ENCODE measurements at places on chromosomes 13 and 19. TPM values are rescaled to one million over a fixed set of nuclear protein-coding genes. Genes with fewer than 3 reads are reported as not detected.

Gene CYP4F2
- 0.15 TPM for polyA plus RNA-seq

Gene ZNF443
- polyA plus RNA-seq = 12.8 TPM

Gene CYP4F3
- polyA plus RNA-seq = 0.51 TPM

Gene PSG2
- polyA plus RNA-seq = not detected

Gene CYP2S1
- 0.54 TPM for polyA plus RNA-seq

Gene VSTM1
- not detected for polyA plus RNA-seq

Gene PSG11
- polyA plus RNA-seq = not detected

- no peak for DNase-seq
Observed at GRCh38 chr13:88651531-88651930, 980.4 kb downstream of the SLITRK5 start.

GRCh38 chr13:26663791-26664190 is 96.8 kb downstream of the GPR12 start:
- DNase-seq = peak; percentile 56

- no peak for DNase-seq
Observed at GRCh38 chr19:18906605-18907519, 10.9 kb upstream of the CERS1 start.

GRCh38 chr19:30804751-30805150 is 432.6 kb downstream of the ZNF536 start:
- no peak for DNase-seq

DNA sequence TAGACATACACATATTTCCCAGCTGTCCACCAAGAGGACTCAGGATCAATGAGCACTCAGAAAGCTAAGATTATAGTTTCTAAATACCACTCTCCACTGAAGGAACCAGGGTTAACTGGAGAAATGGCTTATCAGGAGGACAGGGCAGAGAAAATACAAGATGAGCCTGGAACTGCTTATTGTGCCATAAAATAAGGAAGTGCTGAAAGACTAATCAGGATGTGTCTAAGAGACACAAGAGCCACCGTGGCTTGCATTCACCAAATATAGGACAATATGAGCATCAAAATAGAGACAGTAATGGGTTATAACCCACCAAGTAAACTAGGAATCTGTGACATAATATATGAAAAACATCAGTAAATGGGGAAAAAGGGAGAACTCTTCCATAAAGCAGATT is 32.8 kb downstream of the KLF12 start:
- no peak for DNase-seq

- DNase-seq = no peak
Observed at GRCh38 chr13:95234242-95234641, 67.0 kb downstream of the ABCC4 start.

DNA sequence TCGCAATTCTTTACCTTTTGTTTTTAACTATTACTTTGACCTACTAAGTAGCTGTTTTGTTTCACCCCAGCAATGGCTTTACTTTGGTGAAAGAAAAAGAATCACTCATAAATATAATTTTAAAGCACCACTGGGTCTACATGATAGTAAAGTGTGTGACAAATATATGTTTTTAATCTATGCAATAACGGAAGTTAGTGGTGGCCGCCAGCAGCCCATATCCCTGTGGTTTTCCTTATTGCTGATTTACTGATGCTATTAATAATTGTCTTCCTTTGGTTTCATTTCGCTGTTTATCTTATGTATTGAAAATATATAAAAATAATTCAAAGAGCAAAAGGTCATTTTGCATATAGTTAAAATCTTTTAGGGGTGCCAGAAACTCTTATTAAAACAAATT is 491.3 kb downstream of the DIAPH3 start:
- no peak for DNase-seq

GRCh38 chr19:3084943-3085342 is 9.2 kb upstream of the GNA11 start:
- no peak for DNase-seq

DNA sequence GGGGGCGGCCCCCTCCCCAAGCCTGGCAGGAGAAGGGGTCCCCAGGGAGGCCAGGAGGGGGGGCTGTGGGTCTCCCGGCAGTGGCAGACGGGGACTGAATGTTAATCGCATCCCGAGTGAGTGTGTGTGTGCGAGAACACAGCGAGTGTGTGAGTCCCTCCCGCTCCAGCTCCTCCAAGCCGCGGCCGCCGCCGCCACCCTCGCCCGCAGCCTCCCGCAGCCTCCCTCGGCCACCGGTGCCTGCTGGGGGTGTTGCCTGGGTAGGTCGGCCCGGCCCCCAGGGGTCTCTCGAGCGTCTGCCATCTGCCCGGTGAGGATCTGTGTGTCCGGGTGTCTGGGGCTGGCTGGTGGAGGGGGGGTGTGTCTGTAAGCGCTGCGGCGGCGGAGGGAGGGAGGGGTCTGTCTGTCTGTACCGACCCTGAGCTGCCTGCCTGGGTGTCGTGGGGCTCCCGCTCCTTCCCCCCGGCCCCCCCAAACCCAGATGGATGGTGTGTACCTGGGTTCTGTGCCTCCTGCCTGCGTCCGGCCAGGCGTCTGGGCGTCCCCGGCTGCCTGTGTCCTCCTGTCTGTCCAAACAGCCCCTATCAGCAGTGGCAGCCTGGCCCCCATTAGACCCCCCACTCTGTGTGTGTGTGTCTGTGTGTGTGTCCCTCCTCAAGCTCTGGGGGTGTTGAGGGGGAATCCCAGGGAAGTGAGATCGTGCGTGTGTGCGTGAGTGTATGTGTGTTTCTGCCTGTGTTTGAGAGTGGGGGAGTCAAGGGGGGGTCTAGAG is at the start of gene GRIN2D:
Gene GRIN2D, plus strand, starts transcription at position 110 of the 772 bp plus-strand sequence. CDS start 4,725 bp downstream, outside the sequence.
- no peak for DNase-seq

- DNase-seq = no peak
Observed at GRCh38 chr19:49579947-49580263, 451 bp downstream of the NOSIP start.

- DNase-seq = no peak
Observed at GRCh38 chr19:30070198-30070967, 128.3 kb downstream of the URI1 start.

DNA sequence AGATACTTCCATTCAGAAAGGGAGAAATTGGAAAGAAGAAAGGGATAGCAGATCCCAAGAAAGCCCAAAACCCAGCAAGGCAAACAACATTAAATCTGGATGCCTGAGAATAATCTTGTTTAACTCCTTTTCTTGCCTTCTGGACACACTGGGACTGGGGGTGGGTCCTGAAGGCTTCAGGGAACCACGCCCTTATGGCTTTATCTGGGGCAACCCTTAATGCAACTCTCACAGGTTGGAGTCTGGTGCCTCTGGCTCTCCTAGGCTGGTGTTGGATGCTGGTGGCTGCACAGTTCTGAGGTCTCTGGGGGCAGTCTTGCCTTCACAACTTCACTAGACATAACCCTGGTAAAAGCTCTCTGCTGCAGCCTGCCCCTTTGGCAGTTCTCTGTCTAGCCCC is 27.9 kb downstream of the PAN3 start:
- no peak for DNase-seq

GRCh38 chr13:74825938-74826246 is 656.1 kb downstream of the TBC1D4 start:
- DNase-seq = no peak

- DNase-seq = no peak
Observed at GRCh38 chr13:80504453-80504852, 163.5 kb upstream of the SPRY2 start.

DNA sequence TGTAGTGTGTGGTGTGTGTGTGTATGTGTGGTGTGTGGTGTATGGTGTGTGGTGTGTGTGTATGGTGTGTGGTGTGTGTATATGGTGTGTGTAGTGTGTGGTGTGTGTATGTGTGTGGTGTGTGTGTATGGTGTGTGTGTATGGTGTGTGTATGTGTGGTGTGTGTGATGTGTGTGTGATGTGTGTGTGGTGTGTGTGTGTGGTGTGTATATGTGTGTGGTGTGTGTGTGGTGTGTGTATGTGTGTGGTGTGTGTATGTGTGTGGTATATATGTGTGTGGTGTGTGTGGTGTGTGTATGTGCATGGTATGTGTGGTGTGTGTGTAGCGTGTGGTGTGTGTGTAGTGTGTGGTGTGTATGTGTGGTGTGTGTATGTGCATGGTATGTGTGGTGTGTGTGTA is 1.7 kb downstream of the ATP12A start:
- DNase-seq = no peak

DNA sequence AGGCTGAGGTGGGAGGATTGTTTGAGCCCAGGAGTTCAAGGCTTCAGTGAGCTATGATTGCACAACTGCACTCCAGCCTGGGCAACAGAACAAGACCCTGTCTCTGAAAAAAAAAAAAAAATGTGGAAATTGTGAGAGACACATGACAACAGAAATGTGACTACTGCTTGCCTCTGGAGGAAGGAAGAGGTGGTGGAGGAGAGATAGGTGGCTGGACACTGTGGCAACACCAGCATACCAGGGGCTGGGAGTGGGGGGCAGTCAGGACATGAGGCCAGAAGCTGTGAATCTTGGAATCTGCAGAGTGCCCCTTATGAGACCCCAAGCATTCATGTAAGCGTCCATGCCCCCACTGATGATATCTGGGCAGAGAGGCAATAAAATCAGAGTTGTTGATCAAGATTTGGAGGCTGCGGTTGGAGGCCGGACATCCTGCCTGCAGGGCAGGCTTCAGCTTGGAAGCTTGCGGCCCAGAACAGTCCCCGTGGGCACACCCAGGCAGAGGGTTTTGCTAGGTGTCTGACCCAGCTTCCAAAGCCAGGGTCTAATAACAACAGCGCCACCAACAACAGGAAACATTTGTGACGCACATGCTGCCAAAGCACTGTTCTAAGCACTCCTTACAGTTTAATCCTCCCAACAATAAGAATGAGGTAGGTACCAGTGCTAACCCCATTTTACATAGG is 16.9 kb downstream of the FAM187B start:
- DNase-seq = no peak

All from right renal cortex interstitium (tissue), 3 donors.